Smooth muscle cell of trachea (primary cell): ENCODE measurements at places on chromosomes 6 and 20. TPM values are rescaled to one million over a fixed set of nuclear protein-coding genes. Genes with fewer than 3 reads are reported as not detected.

PGC gene
- not detected in 2 replicates for total RNA-seq

NRM gene
- total RNA-seq, result 3.1 and 4.9 TPM in 2 replicates

CAP2 gene
- 3.5 and 3.6 TPM in 2 replicates for total RNA-seq

CRIP3 gene
- 0.44 TPM in 1 of 2 replicates, not detected in the other for total RNA-seq

MAP7 gene
- 0.58 and 2.0 TPM in 2 replicates for total RNA-seq

MCM9 gene
- 10.6 and 11.1 TPM in 2 replicates for total RNA-seq

C6orf15 gene
- total RNA-seq, result not detected in 2 replicates

GSTA2 gene
- total RNA-seq, result not detected in 2 replicates

STMND1 gene
- not detected in 2 replicates for total RNA-seq

TEAD3 gene
- total RNA-seq, result 12.9 and 13.5 TPM in 2 replicates

DZANK1 gene
- total RNA-seq, result 0.83 and 1.3 TPM in 2 replicates

PRRT1 gene
- 0.33 and 0.44 TPM in 2 replicates for total RNA-seq

MAP3K4 gene
- 27.1 and 32.1 TPM in 2 replicates for total RNA-seq

LY6G5C gene
- total RNA-seq, result 0.66 and 0.73 TPM in 2 replicates

WFDC10B gene
- not detected in 2 replicates for total RNA-seq

SLC35B2 gene
- 82.6 and 106 TPM in 2 replicates for total RNA-seq

ELOVL4 gene
- 5.6 and 8.7 TPM in 2 replicates for total RNA-seq

CUTA gene
- total RNA-seq, result 125 and 147 TPM in 2 replicates

C6orf58 gene
- 0.15 TPM in 1 of 2 replicates, not detected in the other for total RNA-seq

SMLR1 gene
- total RNA-seq, result not detected in 2 replicates

CD109 gene
- 34.1 and 98.2 TPM in 2 replicates for total RNA-seq

MOG gene
- total RNA-seq, result not detected in 2 replicates

CNR1 gene
- not detected in 2 replicates for total RNA-seq

SIM1 gene
- total RNA-seq, result not detected in 2 replicates

HACE1 gene
- total RNA-seq, result 21.3 and 29.7 TPM in 2 replicates
